ENCODE measurements at places on chromosomes 5 and 9. TPM values are rescaled to one million over a fixed set of nuclear protein-coding genes. Genes with fewer than 3 reads are reported as not detected.

Gene SCGB3A2
- not detected for total RNA-seq

Gene FRMD3
- total RNA-seq: 19.3 TPM

- no peak for DNase-seq
Observed at GRCh38 chr9:136367296-136368145, 4.0 kb upstream of the DNLZ start.

DNA sequence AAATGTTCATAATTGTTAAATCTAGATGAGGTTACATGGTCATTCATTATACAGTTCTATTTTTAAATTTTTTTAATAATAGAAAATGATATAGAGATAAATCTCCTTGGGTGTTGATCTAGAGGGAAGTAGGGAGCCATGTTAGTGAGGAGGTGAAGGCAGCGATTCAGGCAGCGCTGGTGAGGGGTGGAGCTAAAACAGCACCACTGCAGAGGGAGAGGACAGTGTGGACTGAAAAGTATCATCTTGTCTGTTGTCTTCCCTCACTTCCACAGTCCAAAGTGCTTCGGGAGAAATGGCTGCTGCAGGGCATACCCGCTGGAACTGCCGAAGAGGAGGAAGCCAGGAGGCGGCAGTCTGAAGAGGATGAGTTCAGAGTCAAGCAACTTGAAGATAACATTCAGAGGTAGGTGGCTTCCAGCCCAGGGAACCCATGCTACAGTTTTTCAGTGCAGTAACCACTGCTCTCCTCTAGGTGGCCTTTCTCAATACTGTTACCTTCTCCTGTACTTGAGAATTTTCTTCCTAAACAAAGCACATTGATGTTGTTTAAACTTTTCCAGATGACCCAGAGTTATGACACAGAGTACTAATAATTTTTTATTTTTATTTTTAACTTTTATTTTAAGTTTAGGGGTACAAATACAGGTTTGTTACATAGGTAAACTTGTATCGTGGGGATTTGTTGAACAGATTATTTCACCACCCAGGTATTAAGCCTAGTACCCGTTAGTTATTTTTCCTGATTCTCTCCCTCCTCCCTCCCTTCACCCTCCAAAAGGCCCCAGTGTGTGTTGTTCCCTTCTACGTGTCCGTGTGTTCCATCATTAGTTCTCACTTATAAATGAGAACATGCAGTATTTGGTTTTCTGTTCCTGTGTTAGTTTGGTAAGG lies 100.5 kb downstream of the PALM2AKAP2 start:
- peak; percentile 35 for DNase-seq

DNA sequence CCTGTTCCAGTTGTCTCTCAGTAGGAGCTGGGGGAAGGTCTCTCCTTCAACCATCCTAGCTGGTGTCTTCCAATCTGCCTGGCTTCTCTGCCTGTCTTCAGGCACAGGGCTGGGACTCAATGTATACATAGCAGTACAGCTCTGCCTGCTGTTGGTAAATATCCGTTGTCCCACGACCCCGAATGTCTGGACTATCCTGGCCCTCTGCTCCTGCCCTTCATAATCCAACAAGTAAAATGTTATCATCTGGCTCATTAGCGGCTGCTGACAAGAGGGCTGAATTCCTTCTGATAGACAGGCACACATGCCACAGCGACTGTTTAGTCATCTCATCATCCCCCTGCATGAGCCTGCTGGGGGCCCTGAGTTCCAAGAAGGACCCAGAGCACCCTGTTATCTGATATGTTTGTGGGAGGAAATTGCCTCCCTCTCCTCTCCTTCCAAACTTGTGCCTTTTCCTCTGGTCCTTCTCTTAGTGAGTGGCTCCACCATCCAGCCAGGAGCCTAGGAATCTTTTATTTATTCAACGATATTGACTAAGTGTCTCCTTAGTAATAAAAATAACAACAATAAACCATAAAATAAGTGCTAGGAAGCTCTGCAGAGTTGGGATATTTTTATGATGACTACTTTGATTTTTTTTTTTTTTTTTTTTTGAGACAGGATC lies 29.5 kb upstream of the TGFBR1 start:
- peak; percentile 99 for DNase-seq
